CD4-positive, alpha-beta memory T cell (primary cell): ENCODE measurements at places on chromosomes 4 and X. TPM values are rescaled to one million over a fixed set of nuclear protein-coding genes. Genes with fewer than 3 reads are reported as not detected.

CSAG1 gene
- not detected for total RNA-seq

DNA sequence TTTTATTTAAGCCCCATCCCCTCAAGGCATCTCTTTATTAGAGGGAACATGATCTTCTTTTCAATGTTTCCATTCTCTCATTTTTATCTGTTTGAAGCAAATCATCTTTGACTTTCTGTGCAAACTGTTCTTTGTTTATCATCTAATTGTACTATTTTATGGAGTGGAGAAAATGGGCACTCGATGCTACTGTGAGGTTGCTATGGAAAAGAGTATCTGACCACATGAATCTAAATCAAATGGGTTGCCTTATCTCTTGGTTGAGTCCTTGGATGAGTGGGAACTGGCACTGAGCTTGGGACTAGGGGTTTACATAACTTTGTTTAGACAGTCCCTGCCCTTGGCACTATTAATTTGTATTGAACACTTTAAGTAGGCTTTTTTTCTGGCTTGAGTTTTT is 9.1 kb downstream of the OCRL start:
- no peak for DNase-seq

GRCh38 chr4:63904201-63904600 is 505.0 kb downstream of the TECRL start:
- DNase-seq = no peak

DNA sequence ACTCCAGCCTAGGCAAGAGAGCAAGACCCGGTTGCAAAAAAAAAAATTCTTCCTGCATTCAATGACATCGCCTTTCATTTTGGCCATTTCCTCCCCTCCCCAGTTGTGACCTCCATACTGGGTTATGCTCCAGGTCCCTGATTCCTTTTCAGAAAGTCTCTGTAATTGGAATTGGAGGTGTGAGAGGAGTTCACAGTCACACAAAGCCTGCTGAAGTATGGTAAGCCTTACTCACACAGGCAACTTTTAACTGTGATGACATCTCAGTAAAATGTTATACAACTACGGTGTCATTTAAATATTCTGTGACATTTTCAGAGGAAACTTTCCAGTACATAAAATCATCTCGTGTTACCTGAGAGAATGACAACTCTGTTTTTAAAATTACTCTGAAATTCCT is 73.6 kb downstream of the CEP44 start:
- DNase-seq = no peak

DCAF12L2 gene
- not detected for total RNA-seq

- no peak for DNase-seq
These were observed 233.5 kb upstream of the PGRMC2 start for GRCh38 chr4:128521156-128521555.

FGF16 gene
- not detected for total RNA-seq

CDKL2 gene
- total RNA-seq = 0.35 TPM

CTAG1B gene
- total RNA-seq = not detected

DNA sequence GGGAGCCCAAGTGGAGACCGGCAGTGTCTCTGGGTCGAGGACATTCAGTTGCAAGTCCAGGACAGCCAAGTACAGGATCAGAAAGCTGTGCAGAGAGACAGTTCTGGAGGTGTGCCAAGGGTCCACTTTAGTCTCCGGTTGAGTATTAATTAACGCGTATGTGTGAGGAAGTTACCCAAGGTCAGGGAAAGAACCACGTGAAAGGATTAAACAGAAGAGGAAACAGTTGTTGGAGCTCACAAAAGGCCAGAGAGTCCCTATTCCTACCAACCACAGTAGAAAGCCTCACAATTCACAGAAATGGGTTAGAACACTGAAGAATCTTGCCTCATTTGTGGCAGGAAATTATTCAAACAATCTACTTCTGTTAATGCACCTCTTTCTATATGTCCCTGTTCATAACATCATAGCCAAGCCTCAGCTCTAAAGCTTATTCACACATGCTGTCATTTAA is 17.9 kb upstream of the NSUN7 start:
- DNase-seq = no peak

DNA sequence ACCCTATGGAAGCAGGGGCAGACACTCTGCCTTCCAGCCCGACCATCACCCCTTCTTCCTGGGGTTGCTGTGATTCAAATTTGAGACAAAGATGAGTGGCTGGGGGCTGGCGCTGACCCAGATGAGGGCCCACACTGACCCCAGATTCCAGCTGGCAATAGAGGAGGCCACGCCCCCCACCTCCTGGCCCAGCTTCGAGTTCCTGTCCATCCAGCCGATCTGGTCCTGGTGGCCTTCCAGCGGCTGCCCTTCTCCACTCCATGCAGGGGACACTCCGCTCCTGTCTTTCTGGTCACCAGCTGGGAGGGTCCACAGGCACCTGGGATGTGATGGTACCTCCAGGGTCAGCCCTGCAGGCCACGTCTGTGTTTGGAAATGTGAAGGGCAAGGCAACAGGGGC is 98.5 kb upstream of the PSAPL1 start:
- no peak for DNase-seq

FNIP2 gene
- total RNA-seq = 9.4 TPM

GRCh38 chr4:183940864-183941263 is 35.8 kb downstream of the STOX2 start:
- DNase-seq = no peak

GRCh38 chr4:1683261-1683735 is 815 bp downstream of the FAM53A start:
- DNase-seq = no peak

GRCh38 chr4:157265281-157265680 is 44.8 kb downstream of the GRIA2 start:
- no peak for DNase-seq

PRAF2 gene
- 28.9 TPM for total RNA-seq

DNA sequence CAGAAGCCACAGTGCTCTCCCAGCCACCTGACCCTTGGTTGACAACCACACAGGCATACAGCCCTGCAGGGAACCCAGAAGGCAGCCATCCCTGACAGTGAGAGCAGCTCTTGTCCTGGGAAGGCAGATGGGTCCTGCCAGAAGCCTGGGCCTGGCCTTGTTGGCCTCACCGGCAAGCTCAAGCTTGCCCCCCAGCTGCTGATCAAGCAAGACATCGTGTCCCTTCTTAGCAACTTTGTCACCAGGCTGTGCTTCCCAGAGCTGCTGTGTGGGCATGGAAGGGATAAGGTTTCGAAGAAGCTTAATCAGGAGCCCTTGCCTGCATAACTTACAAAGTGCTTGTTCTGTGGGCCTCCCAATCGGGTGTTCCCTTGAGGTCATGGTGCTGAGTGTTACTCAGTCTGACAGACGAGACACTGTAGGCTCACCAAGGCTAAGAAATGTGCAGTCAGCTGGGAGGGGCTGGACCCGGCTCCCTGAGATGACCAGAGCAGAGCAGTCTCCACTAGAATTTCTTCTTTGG is 6.8 kb upstream of the ABLIM2 start:
- no peak for DNase-seq

GPR143 gene
- total RNA-seq = not detected

DNA sequence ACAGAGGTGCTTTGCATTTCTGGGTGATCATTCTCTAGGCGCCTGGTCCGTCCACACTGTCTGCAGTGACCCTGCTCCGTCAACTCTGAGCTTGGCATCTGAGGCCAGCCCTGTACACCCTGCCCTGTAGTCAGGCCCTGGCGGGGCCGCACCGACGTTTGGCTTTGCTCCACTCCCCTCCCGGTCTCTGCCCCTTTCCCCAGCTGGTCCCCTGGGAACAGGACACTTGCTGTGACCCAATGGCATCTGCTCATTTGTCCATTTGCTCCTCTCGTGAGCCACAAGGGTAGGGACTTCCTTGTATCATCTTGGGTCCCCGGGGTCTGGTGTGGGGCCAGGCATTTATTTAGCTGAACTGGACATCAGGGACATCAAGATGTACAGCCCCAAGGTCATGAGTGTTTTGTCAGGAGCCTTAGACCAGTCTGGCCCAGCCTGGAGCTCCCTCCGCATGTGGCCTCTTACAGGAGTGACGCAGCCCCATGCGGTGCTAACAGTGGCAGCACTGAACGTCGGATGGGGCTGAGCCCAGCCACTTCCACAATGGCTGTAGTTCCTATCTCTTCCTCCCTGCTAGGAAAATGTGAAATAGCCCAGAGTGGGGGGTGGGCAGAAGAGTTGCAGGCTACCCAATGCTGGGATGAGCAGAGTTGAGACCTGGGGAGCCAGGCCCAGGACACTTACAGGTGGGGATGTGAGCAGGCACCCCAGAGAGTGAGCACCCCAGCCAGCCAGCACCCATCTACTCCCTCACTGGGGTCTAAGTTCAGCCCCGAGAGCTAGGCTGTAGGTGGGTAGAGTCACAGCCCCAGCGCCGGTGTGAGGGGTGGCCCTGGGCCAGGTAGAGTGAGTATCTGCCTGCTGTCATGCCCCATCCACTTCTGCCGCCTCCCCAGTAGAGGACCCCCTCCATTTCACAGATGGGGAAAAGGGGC is 2.0 kb upstream of the SH3BP2 start:
- DNase-seq = no peak

NAA11 gene
- total RNA-seq = not detected

SLC9A7 gene
- total RNA-seq = 2.8 TPM

PDCL2 gene
- total RNA-seq = not detected

DNA sequence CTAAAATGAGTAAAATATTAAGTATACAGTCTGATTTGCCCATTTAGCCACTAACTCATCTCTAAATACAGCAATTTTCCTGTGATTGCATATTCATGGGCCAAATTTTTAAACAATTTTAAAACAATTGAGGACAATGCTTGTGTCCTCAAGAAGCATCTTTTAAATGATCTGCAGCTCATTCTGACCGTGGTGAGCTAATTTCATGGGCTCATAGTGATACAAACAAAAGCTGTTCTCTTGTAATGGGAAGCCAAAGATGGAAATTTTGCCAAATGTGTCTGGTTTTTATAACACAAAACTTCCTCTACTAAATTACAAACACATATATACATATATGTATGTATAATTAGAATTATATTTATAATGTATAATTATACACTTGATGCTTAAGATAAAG is 39.7 kb downstream of the HMGB2 start:
- DNase-seq = no peak

- no peak for DNase-seq
These were observed 226.9 kb downstream of the FBXW7 start for GRCh38 chr4:152308951-152309350.

RS1 gene
- total RNA-seq = not detected

- no peak for DNase-seq
These were observed 148.1 kb upstream of the SH3RF1 start for GRCh38 chr4:169418846-169419245.

SLC6A14 gene
- not detected for total RNA-seq

DNA sequence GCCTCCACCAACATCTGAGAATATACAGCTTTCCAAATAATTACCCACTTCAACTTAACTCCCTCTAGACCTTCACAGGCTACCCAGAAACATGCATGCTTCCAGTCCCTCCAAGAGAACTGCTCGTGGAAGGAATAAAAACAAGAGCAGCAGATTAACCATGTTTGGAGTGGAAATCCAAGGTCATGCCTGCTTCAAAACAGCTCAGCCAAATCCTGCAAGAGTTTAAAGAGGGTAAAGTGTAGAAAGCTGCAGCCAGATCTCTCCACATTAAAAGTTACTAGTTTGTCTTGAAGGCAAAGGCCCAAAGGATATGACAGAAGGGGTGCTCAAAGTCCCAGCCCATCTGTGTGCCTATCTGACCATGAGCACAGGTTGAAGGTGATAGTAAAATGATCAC is 139.3 kb downstream of the RNF150 start:
- no peak for DNase-seq

SERPINA7 gene
- total RNA-seq = not detected

DNA sequence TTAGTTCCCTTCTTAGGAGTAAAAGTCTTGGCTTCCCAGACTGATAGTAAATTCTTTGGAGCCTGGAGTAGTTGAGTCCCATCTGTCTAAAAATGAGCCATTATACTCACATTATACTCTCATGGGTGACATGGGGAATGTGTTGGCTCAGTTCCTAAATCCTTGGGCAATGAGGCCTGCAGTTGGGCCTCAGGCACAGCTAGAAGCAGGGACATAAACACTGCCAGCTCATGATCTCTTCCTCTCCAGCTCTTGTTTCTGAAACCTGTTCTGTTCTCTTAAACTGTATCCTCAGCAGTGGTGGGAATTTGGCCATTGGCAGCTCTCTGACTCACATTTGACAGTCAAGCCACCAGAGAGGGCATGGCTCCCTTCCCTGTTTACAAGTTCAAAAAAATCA is 212.5 kb downstream of the SPATA18 start:
- no peak for DNase-seq

DNA sequence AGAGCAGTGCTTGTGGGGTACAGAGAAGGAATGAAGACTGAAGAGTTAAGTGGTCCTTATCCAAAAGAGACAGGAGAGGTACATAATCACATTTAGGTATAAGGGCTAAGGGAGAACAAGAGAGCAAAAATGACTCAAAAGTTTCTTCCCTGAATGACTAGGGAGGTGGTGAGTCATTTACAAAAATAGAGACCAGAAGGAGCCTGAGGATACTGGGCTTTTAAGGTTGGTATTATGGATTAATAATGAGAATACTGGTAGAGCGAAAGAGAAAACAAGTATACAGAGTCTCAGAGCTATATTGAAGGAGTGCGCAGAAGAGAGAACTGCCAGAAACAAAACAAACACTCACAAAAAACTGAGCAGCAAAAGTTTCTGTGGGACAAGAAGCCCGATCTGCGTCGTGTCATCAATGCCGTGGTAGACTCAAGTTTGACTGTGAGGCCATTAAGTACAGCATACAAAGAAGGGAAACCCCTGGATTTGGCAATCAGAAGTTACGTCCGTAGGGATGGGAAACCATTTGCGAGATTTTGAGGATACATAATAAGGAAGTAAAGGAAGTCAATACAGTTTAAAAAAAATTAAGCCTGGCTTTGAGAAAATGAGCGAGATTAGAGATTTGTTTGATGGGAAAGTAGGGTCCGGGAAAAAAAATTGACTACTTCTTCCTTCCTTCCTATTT is 129.1 kb upstream of the STIM2 start:
- no peak for DNase-seq

CCDC110 gene
- total RNA-seq = 0.19 TPM

GRCh38 chrX:45001048-45001447 is 128.1 kb downstream of the KDM6A start:
- no peak for DNase-seq

DNA sequence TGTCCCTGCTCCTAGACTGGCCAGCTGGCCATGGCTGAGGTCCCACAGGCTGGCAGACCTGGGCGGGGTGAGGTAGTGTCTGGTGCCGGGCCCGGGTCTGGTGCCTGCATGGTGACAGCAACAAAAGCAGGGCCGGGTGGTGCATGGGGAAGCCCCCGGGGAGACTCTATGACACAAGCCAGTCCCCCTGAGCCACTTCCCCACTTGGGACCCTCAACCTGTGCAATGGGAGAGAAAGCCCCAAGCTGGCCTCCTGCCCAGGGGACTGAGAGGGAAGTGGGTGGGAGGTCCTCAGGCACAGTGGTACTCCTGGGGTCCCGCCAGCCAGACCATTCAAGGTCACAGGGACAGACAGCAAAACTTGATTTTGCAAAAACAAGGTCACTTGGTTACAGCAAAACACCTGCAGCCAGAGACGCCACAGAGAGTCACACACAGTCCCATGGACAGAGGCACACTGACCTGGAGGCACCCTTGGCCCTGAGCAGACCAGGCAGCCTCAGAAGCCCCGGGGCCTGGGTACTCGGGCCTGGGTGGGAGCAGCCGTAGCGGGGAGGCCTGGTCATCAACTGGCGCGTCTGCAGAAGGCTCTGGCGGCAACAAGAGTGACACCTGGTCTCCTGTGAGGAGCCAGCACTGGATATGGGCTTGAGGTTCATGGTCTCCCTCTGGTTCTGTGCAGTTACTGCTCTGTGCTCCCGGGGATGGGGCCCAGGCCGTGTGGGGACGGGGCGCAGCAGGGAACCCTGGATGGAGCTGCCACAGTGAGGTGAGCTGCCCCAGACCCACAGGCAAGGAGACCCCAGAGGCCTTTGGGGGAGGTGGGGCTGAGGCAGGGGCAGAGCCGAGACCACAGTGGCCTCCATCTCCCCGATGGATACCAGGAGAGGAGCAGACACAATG is 60.6 kb downstream of the HTRA3 start:
- no peak for DNase-seq

GRCh38 chr4:151922811-151923210 is 162.0 kb upstream of the GATB start:
- no peak for DNase-seq
